Fibroblast of skin of abdomen (primary cell): ENCODE measurements at places on chromosomes 1 and 21.

DNA sequence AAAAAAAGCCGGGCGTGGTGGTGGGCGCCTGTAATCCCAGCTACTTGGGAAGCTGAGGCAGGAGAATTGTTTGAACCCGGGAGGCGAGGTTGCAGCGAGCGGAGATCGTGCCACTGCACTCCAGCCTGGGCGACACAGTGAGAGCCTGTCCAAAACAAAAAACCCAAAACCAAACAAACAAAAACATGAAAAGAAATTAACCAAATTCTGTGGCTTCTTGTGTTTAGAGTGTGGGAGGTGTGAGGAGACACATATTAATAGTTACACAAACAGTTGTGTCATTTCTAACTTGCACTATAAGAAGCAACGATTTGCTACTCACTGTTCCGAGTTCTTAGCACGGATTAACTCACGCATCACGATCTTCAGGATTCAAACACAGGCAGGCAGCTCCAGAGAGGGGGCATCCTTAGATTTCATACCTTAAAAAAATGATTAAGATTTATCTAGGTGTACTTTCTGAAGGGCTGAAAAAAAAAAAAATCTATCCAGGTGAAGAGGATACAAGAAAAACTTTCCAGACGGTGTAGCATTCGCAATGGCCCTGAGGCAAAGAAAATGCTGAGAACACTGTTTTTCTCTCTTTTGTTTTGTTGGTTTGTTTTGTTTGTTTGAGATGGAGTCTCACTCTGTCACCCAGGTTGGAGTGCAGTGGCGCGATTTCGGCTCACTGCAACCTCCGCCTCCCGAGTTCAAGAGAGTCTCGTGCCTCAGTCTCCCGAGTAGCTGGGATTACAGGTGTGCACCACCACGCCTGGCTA is 713 bp upstream of the HMGCL start:
- DNase-seq: no peak

- DNase-seq: no peak
Observed at GRCh38 chr1:171606402-171606941, 15.6 kb upstream of the MYOCOS start.

- DNase-seq: no peak
Observed at GRCh38 chr1:84350550-84350949, 47.7 kb upstream of the DNASE2B start.

DNA sequence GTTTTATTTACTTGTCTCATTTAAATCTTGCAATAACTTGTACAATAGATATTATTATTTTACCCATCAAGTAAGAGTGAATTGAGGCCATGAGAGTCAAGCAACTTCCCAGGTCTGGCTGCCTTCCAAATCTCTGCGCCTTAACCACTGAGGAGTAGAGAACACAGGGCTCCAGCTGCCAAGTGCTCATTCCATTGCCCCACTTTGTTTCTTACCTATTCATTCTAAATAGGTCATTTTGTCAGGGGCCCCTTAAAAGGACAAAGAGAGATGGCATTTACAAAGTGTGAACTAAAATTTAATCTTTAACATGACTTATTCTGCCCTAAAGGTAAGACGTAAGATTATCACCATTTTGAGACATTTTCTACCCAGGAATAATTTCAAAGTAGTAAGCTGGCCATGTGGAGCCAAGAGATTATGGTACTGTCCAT is 3.5 kb downstream of the PPP1R15B start:
- DNase-seq: peak; percentile 77

- no peak for DNase-seq
Observed at GRCh38 chr1:37718181-37718900, 26.0 kb downstream of the CDCA8 start.

DNA sequence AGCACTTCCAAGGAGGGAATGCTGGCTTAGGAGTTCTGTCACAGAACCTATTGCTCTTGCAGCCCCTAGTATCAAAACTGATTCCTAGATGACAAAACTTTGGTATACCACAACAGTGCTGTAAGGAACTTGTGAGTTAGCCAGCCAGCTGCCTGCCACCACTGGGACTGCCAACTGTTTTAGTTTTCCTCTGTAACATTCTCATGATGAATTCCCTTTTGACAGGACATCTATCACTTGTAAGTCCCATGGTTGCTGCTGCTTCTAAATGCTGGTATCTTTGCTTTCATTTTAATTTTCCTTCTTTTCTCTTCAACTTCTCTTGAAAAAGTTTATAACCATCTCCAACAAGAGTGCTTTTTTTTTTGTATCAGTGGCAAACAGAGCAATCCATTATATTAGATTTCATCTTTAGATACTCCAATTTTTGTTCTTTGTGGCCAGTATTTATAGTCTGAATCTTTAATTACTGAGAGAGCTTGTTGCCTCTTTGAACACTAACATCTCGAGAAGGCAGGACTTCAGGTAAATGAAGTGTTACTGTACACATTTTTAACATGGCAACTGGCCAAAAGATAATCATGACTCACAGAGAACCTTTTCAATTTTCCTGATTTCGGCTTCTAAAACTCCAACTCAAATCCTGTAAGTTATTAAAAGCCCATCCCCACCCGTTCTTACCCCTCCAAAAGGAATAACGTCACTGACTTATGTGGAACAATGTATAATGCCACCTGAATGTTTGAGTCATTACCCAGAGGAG is 19.8 kb downstream of the DBT start:
- DNase-seq: no peak

DNA sequence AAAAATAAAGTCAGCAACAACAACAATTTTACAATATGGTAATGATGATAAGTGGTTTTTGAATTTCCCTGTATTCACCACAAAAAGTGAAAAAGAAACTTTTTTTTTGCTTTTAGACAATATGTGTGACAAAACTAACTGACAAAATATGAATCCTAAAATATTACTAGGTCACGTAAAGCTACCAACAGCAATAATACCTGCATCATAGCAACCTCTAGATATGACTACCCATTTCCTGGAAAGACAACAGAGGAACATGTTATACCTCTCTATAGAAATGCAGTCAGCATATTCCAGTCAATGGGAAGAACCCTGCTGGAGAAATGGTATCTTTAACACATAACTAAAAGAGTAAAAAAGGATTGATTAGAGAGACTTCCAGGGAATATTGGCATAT is 73.7 kb downstream of the PDE4B start:
- DNase-seq: no peak

DNA sequence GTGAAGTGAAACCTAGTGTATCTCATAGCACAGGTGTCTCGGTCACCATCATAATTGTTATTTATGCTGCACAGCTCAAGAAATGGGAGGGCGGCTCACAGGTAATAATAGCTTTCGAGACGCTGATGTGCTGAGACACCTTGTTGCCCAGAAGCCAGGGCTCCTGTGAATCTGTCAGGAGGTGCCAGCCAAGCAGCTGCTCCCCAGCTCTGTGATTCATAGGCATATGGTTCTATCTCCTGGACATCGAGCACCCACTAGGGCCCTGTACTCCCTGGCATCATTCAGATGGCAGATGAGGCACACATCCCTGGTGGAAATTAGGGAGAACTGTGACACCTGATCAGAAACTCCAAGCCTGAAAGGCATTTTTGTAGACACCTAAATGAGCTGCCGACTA is 53.5 kb downstream of the SYT6 start:
- no peak for DNase-seq
